ENCODE measurements at places on chromosomes 3 and 15. TPM values are rescaled to one million over a fixed set of nuclear protein-coding genes. Genes with fewer than 3 reads are reported as not detected.

- H3K27ac ChIP-seq = no peak overlapping the region
- H3K4me3 ChIP-seq = no peak overlapping the region
- no peaks in the 10 kb centered on the region for H3K27me3 ChIP-seq
- peaks cover 7% of the 10 kb centered on the region for H3K4me1 ChIP-seq
Observed at GRCh38 chr15:40506964-40507571, 36.3 kb downstream of the CHST14 start.

- no peaks in the 10 kb centered on the region for H3K36me3 ChIP-seq
- DNase-seq = no peak
- H3K27ac ChIP-seq = no peak overlapping the region
- H3K4me3 ChIP-seq = no peak overlapping the region
Observed at GRCh38 chr3:73516631-73517030, 108.1 kb downstream of the PDZRN3 start.

The MYRIP gene
- total RNA-seq = not detected

DNA sequence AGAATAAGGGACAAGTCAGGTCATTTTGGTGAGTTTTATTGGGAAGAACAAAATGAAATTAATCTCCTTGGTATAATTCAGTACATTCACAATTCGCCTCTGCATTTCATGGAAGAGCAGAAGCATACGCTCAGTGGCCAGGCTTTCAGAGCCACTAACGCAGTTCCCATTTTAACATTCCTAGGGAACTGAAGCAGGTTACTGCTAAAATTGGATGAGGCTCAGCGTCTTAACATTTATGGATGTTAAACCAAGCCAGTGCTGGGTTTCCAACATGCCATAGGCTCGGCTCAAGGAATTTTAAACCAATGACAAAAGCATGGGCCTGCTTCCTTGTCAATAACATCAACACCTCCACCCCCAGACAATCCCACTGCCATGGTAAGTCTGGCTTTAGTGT, 172.7 kb upstream of the PRICKLE2 start:
- no peak overlapping the region for H3K27ac ChIP-seq
- no peak overlapping the region for H3K4me3 ChIP-seq
- DNase-seq = no peak
- no peaks in the 10 kb centered on the region for H3K27me3 ChIP-seq
- H3K4me1 ChIP-seq = no peaks in the 10 kb centered on the region
- H3K36me3 ChIP-seq = no peaks in the 10 kb centered on the region

DNA sequence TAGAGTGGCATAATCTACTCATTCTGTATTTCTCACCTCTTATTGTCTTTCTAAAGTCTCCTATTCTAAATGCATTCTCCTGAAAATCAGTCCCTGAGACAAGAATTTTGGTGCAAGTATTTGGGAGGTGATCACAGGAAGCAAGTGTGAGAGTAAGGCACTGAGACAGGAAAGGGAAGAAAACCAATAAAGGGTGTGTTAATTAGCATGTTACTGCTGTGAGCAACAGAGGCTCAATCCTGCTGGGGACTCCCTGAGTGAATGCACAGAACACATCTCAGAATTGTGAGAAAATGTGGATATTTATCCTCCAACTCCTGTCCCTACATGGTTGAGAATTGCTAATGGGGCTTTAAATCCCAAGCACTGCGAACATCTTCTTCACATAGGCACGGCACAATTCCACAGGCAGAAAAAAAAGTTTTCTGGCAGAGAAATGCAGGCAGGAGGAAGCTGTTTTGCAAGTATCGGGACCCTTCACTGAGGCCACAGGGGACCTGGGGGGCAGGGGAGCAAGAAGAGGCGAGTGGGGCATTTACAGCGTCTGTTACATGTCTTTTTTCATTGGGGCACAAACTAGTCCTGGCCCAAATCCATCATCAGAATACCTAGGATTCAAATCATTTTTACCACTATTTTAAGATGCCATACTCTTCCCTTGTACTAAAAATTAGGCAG, 27.2 kb upstream of the STT3B start:
- H3K36me3 ChIP-seq = no peaks in the 10 kb centered on the region
- H3K4me3 ChIP-seq = no peak overlapping the region
- H3K4me1 ChIP-seq = no peaks in the 10 kb centered on the region
- no peak overlapping the region for H3K27ac ChIP-seq

The TMEM212 gene
- total RNA-seq = not detected

The INSYN1 gene
- total RNA-seq = not detected

DNA sequence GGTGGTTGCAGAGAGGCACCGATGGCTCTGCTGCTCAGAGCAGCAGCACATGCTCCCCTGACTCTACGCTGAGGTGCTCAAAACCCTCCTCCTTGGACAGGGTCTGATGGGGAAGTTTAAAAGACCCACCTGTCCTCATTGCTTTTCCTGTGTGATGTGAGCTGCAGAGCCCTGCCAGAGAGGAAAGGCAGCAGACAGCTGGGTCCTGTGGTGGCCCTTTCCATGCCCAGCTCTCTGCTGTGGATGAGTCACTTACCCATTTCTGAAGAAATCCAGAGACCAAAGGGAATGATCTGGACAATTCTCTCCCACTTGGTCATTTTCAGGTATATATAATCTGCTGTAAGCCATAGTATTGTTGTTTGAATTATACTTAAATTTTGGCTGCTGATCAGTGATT, 121.7 kb downstream of the CHDH start:
- no peaks in the 10 kb centered on the region for H3K4me1 ChIP-seq
- no peaks in the 10 kb centered on the region for H3K36me3 ChIP-seq
- peaks cover 80% of the 10 kb centered on the region for H3K27me3 ChIP-seq
- no peak overlapping the region for H3K4me3 ChIP-seq
- DNase-seq = no peak

The TTLL13 gene
- total RNA-seq = 0.96 TPM

DNA sequence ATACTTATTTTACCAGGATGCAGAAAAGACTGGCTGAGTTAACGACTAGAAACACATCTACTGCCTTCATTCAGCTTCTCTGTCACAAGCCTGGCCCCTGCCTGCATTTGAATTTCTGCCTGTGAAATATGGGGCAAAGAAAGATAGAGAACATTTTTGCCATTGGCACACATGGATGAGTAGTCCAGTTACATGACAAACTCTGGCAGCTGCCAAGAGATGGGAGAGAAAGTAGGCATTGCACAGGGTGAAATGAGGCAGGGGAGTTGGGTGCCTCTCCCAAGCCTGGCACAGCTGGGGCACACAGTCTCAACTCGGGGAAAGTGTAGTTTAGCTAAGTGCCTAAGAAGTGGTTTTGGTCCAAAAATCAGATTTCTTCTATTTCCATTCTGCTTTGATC, 24.0 kb downstream of the ANXA2 start:
- DNase-seq = no peak
- H3K27me3 ChIP-seq = no peaks in the 10 kb centered on the region
- H3K27ac ChIP-seq = peak overlapping the region; percentile 97
- H3K4me1 ChIP-seq = peaks cover 49% of the 10 kb centered on the region
- H3K4me3 ChIP-seq = no peak overlapping the region

The ADCY5 gene
- total RNA-seq = not detected

The NANOGP8 gene
- total RNA-seq = not detected

The IL12A gene
- total RNA-seq = 0.28 TPM

DNA sequence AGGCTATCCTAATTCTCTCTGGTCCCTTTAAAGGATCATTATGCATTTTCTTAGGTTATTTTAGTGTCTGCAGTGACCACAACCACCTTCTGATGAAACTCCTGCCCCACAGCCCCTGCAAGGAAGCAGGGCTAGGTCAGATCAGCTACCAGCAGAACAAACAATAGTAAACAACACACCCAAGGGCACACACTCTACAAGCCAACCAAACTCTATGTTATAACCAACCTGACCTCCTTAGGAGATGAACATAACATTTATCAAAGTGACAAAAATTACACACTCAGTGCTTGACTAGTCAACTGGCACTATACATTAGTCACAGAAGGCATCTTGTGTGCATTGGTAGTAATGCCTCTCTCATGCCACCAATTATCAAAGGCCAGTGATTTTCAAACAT, 17.3 kb downstream of the DENND6A start:
- peaks cover 6% of the 10 kb centered on the region for H3K36me3 ChIP-seq
- no peak for DNase-seq
- no peak overlapping the region for H3K4me3 ChIP-seq
- no peak overlapping the region for H3K27ac ChIP-seq
- H3K27me3 ChIP-seq = no peaks in the 10 kb centered on the region
- H3K4me1 ChIP-seq = no peaks in the 10 kb centered on the region

GRCh38 chr3:146672941-146673340, 67.8 kb upstream of the PLSCR5 start:
- no peak overlapping the region for H3K27ac ChIP-seq
- H3K27me3 ChIP-seq = no peaks in the 10 kb centered on the region
- no peaks in the 10 kb centered on the region for H3K36me3 ChIP-seq
- no peak overlapping the region for H3K4me3 ChIP-seq

DNA sequence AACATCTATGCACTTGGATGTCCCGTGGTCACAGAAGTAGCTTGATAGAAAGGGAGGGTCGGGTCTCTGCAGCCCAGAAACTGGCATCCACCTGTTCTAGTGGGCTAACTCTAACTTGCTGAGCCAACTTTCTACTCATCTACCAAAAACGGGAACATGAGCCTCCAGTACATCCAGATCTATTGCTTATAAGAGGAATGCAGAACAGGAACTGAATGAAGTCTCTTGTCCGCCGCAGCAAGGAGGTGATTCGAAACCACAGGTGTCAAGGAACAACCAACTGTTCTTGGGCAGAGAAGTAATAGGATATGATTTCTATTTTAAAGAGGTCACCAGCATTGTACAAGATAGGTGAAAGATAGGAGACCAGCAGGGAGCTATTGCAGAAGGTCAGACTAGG, 17.9 kb downstream of the TERC start:
- H3K36me3 ChIP-seq = no peaks in the 10 kb centered on the region
- H3K27me3 ChIP-seq = no peaks in the 10 kb centered on the region
- DNase-seq = no peak
- no peak overlapping the region for H3K27ac ChIP-seq

DNA sequence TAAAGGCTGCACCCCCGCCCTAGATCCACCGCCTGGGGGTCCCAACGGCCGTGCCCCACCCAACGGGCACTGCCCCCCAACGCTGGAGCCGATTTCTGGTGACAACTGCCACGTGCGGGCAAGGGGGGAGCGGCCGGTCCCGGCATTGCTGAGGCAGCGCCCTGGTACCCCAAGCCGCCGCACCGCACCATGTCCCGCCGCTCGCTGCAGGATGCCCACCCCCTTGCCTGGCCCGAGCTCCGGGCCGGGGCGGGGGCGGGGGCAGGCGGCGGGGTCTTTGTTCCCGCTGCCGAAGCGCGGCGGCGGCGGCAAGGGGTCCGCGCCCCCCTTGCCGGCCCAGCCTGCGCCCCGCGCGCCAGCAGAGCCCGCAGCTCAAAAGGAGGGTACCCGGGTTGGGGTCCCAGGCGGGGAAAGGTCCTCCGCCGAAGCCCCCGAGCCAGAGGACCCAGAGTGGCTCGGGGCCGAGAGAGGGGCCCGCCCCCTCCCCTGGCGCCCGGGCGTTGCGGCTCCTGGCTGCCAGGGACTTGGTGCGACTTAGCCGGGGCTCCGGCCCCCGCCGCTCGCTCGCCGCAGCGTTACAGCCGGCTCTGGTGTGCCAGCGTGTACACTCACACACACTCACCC, 678 bp downstream of the SEMA7A start:
- no peak for DNase-seq
- H3K36me3 ChIP-seq = no peaks in the 10 kb centered on the region
- H3K27ac ChIP-seq = no peak overlapping the region
- H3K4me3 ChIP-seq = peak overlapping the region; percentile 69
- H3K27me3 ChIP-seq = no peaks in the 10 kb centered on the region

- no peak overlapping the region for H3K27ac ChIP-seq
- no peaks in the 10 kb centered on the region for H3K27me3 ChIP-seq
- peaks cover 42% of the 10 kb centered on the region for H3K4me1 ChIP-seq
- no peak for DNase-seq
Observed at GRCh38 chr3:111812701-111813100, 46.4 kb upstream of the PHLDB2 start.

The CILP gene
- total RNA-seq = 0.07 TPM

The SLC12A1 gene
- not detected for total RNA-seq

The LSMEM2 gene
- 0.55 TPM for total RNA-seq

The ERICH6 gene
- total RNA-seq = not detected

The TRANK1 gene
- 12.1 TPM for total RNA-seq

- H3K36me3 ChIP-seq = no peaks in the 10 kb centered on the region
- no peak overlapping the region for H3K4me3 ChIP-seq
- no peak overlapping the region for H3K27ac ChIP-seq
- no peaks in the 10 kb centered on the region for H3K4me1 ChIP-seq
- no peak for DNase-seq
Observed at GRCh38 chr15:91651251-91651650, 202.3 kb upstream of the SLCO3A1 start.

DNA sequence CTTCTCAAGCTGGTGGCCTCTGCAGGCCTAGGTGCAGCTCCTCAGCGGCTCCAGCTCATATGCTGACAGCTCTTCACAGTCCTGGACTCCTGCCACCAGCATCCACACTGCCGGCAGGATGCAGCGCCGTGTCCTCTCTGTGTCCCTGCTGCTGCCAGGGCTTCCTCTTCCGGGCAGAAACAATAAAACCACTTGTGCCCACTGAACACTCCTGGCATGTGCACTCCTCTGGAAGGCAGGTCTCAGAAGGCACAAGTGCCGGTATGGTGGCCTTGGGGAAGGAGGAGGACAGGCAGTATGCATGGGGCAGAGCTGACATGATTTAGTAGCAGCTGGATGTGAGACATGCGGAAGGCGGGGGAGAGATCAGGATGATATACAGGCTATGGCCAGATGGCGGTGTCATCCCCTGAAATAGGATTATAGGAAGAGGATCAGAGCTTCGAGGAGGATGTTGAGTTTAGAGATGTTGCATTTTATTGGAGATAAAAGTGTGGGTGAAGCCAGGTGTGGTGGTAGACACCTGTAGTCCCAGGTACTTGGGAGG, 7.5 kb upstream of the MAN2A2 start:
- no peak for DNase-seq
- H3K27me3 ChIP-seq = no peaks in the 10 kb centered on the region
- no peaks in the 10 kb centered on the region for H3K4me1 ChIP-seq
- H3K36me3 ChIP-seq = no peaks in the 10 kb centered on the region
- no peak overlapping the region for H3K4me3 ChIP-seq
- H3K27ac ChIP-seq = no peak overlapping the region
